D721Med (cell line): ENCODE measurements at places on chromosomes 12 and 14.

- DNase-seq = no peak
Measured at GRCh38 chr12:98948343-98948949, 303.4 kb downstream of the APAF1 start.

DNA sequence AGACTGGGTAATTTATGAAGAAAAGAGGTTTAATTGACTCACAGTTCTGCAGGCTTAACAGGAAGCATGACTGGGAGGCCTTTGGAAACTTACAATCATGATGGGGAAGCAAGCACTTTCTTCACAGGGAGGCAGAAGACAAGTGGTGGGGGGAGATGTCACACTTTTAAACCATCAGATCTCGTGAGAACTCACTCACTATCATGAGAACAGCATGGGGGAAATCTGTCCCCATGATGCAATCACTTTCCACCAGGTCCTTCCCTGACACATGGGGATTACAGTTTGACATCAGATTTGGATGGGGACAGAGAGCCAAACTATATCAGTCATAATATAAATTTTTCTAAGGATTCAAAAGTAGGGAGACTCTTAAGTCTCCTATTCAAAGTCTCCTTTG lies 46.0 kb downstream of the SPIC start:
- DNase-seq = no peak

DNA sequence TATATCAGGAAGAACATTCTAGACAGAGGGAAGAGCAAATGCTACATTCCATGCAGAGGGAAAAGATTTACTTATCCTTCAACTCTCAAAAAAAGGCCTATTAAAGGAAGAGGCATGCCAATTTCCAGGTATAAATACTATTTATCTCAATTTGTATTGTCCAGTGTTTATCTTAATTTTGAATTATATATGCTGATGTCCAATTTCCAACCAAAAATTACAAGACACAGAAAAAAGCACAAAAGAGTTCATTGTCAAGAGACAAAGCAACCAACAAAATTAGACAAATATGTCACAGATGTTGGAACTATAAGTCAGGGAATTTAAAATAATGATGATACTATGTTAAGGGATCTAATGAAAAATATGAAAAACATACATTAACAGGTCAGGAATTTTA lies 286.6 kb upstream of the SFSWAP start:
- DNase-seq = no peak

DNA sequence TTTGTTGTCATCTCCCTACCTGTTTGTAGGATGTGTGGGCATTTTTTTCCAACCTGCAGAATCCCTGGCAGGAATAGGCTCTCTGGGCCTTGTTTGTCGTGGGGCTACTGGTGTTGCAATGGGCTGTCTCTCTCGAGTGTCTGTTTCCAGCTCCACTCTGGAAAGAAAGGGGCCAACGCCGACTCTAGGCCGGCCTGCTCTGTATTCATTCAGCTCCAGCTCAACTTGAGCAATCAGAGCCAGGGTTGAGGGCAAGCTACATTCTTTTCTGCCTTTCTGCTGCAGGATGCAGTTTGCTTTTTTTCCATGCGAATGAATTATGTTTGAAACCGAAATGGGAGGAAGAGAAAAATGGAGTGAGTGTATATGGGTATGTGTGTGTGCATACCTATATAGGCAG lies 2.3 kb downstream of the JDP2 start:
- no peak for DNase-seq

DNA sequence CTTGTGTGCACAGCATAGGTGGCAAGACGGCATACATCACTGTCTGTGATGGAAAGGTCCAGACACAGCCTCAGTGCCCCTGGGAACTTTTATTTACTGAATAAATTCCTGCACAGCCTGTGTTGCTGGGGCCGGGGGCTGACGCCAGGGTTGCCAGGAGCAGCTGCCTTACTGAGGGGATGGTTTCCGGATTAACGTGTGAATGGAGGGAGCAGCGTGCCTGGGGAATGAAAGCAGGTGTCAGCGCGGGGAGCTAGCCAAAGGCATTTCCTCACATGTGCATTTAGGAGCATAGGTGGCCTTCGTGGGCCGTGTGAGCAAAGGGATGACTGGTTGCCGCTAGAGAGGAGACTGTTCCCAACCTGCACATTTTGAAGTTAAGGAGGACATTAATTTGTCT lies 41.6 kb downstream of the SFSWAP start:
- DNase-seq = no peak

DNA sequence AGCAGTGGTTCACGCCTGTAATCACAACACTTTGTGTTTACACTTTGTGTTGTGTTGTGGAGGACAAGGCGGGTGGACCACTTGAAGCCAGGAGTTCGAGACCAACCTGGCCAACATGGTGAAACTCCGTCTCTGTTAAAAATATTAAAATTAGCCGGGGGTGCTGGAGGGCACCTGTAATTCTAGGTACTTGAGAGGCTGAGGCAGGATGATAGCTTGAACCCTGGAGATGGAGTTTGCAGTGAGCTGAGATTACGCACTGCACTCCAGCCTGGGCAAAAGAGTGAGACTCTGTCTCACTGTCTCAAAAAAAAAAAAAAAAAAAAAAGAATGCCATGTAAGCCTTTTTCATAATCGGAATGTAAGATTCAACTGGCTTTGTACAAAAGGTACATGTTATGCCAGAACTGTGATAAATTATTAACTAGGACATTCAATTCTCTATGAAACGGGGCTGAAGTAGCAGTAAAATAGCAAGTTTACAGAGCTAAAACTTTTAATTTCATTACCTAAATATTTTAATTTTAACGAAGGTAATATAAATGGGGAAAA lies 13.9 kb upstream of the PITPNM2 start:
- DNase-seq = no peak

GRCh38 chr14:99968191-99968920 lies 96.9 kb upstream of the EVL start:
- no peak for DNase-seq

DNA sequence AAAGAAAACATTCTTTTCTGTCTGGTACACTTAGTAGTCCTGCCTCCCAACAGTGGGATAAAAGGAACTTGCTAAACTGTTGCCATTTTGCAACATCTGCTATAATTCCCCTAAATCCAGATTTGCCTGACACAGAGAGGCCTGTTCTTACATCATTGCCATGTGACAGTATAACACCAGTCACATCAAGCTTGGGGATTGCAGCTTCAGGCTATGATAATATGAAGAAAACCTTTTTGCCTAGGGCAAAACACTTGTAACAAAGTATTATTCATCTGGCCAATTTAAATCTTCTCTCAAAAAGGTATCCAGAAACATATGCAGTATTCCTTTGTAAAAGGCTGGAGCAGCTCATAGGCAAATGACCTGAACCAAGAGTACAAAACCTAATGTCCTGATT lies 80.9 kb upstream of the OTX2 start:
- no peak for DNase-seq

DNA sequence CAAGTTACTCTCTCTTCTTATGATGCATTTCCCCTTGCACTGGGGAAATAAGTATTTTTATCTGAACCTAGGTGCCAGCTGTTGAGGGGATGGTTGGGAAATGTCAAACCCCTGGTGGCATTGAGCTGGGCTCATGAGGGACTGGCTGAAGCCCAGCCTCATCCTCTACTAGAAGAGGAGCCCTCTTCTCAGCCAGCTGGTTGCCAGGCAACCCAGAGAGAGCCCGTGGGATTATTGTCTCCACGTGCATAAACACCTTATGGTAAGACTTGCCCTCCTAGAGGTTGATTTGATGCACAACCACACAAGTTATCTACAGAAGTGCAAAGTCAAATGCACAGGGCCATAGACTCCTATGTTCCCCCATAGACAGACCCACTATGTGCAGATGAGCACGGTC lies 89.8 kb downstream of the WSCD2 start:
- peak; percentile 23 for DNase-seq

- no peak for DNase-seq
Measured at GRCh38 chr14:34222867-34223266, 239.2 kb downstream of the SPTSSA start.

DNA sequence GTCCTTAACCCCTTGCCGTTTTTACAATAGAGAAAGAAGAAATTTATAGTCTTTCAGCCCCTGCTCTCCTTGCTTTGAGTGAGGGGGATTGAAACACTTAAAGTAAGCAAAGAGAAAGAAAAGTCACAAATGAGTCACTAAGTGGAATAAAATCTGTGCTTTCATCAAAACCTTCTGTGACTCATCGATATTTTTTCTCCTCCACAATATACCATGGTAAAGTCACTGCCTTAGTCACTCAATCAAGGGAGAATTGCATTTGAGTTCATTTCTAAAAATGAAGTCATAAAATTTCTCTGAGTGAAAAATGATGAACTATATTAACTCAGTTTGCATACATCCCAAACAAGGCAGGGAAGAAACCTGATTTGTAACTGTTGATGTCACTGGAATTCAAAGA lies 470.3 kb downstream of the FOXG1 start:
- no peak for DNase-seq

DNA sequence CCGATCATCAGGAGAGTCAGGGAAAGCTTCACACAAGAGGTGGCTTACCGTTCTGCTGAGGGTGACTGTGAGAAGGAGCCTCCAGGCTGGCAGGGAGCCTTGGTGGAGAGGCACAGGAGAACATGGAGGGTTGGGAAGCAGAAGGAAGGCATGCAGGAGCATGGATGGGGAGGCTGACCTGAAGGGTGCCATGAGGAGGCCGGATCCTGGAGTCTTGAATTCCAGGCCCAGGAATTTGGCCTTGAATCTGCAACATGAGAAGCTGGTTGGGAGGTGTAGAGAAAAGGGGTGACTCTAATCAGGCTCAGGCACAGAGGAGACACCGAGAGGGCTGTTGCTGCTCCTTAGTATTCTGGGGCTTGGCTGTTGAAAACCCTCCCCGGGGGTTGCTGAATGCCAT lies 130.2 kb downstream of the PELI2 start:
- no peak for DNase-seq

DNA sequence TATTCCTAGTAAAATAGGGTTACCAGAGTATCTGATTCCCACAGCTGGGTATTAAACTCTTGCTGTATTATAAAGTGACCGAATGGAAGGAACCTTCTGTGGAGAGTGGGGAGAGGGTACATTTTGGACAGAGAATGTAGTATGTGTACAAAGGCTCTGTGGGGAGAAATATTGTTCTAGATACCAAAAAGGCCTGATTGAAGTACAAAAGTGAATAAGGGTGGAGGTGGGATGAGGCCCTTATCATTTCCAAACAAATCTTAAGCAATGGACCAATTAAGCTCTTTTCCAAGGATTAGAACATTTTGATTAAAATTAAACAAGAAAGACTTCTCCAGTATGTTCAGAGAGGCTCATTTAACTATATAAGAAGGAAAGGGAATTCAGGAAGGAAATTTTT lies 20.4 kb downstream of the EID3 start:
- no peak for DNase-seq

DNA sequence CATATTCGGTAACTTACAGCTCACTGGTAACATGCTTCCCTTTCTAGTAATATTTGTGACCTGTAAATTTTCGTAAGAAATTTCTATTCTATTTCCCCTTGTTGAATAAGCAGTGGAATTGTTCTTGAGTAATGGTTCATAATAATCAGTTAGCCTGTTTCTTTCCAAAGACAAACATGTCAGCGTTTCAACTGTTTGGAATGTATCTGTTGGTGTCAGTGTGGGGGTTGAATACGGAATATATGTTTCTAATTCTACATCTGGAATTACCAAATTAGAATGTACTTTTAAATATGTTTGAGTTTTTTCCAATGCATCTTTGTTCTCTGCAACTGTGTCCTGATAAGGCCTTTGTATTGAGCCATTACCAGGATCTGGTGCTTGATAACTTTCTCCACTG lies 2.0 kb downstream of the BBS10 start:
- DNase-seq = no peak

- DNase-seq = no peak
Measured at GRCh38 chr14:86015941-86016340, 486.0 kb downstream of the FLRT2 start.

DNA sequence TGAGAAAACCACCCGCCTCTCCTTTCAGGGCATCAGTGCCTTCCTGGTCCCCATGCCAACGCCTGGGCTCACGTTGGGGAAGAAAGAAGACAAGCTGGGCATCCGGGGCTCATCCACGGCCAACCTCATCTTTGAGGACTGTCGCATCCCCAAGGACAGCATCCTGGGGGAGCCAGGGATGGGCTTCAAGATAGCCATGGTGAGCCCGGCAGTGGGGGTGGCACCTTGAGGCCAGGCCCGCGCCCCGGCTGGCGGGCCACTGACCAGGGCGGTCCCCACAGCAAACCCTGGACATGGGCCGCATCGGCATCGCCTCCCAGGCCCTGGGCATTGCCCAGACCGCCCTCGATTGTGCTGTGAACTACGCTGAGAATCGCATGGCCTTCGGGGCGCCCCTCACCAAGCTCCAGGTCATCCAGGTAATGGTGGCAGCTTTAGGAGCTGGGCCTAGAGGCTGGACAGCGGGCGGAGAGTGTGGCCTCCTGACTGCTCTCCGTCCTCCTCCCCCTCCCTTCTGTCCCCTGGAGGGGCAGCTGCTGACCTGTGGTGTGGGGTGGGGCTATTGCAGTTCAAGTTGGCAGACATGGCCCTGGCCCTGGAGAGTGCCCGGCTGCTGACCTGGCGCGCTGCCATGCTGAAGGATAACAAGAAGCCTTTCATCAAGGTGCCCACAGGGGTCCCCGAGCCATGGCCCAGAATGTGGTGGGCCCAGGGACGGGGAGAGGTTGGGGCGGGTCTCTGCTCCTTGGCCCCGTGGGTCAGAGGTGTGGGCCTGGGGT lies 12.8 kb downstream of the ACADS start:
- no peak for DNase-seq

GRCh38 chr14:54936816-54937215 lies 34.2 kb upstream of the GCH1 start:
- DNase-seq = no peak

GRCh38 chr12:23949348-23950209 lies at the start of gene SOX5:
Gene SOX5, minus strand, starts transcription at chr12:23949670. Its CDS starts 69 bp downstream, at chr12:23949601.
- DNase-seq = no peak

- DNase-seq = no peak
Measured at GRCh38 chr12:112482733-112483132, 64.0 kb downstream of the PTPN11 start.

DNA sequence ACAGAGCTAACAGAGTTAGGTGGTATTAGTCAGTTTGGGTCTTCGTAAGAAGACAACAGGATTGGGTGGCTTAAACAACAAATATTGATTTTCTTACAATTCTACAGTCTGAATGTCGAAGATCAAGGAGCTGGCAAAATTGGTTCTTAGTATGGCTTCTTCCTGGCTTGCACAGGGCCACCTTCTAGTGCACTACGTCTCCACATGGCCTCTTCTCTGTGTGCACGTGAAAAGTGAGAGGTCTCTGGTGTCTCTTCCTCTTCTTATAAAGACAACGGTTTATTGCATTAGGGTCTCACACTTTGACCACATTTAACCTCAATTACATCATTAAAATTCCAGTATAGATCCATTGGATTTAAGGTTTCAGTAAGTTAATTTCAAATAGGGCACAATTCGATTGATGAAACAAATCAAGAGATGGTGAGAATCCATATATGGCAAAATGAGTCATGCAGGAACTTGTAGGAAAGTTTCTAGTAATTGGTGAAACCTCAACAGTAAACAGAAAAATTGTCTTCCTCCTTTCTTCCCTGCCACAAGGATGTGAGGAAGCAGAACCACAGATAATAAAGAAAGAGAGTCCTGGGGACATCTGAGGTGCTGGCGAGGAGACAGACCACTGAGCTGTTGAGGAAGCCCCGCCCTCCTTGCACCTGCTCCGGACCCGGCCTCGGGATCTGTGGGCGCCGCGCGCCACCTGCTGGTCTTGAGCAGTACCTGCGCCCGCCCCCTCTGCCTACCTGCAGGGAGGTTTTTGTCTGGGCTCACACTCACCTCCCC lies 846.7 kb downstream of the TMEM121 start:
- no peak for DNase-seq
